ENCODE measurements at places on chromosomes 2 and 18.
A peak's percentile ranks its signal among the peaks of the same experiment; 100 is the strongest.

DNA sequence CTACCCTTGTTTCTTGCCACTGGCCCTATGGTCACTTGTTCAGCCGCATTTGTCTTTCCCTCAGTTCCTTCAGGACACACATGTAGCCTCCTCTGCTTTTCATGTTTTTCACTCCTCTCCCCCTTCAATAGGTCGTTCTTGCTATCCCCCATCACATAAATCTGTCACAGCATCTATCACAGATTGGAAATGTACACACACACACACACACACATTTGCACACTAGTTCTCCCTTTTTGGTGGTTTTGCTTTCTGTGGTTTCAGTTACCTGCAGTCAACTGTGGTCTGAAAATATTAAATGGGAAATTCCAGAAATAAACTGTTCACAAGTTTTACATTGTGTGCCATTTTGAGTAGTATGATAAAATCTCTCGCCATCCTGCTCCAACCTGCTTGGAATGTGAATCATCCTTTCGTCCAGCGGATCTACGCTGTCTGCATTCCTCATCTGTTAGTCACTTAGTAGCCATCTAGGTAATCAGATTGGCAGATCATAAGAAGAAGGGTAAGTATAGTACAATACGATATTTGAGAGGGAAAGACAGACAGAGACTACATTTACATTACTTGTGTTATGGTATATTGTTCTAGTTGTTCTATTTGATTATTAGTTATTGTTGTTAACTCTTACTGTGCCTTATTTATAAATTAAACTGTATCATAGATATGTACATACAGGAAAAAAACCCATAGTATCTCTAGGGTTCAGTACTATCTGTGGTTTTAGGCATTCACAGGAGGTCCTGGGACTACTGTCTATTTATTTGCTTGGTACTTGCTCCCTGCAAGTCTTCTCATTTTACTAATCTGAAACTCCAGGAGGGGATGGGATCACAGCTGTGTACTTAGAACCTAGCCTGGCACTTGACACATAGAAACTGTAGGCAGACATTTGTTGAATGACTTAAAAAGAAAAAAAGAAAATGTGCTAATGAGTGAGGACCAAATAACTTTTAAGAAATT is 86.1 kb upstream of the PNPT1 start:
- peak overlapping the region; percentile 47 for H3K27ac ChIP-seq
- no peaks in the 10 kb centered on the region for H3K36me3 ChIP-seq
- H3K4me3 ChIP-seq, result no peak overlapping the region
- H3K4me1 ChIP-seq, result peaks cover 14% of the 10 kb centered on the region

DNA sequence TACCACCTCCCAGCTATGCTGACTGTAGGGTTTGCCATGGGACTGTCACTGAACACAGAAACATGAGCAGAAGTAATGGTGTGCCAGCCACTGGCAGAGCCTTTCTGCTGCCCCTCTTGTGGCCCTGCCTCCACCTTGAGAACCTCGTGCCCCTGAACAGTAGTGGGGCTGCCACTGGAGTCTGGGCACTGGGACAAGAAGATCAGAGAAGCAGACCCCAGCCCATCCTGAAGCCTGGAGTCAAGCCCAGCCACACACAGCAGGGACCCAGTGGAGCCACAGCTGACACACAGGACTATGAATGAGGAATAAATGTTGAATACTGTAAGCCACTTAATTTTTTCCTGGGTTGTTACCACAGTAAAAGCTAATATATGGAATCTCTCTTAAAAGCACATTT is 159.6 kb downstream of the NCKAP5 start:
- H3K27me3 ChIP-seq, result no peaks in the 10 kb centered on the region
- H3K27ac ChIP-seq, result no peak overlapping the region
- peaks cover 7% of the 10 kb centered on the region for H3K4me1 ChIP-seq
- H3K36me3 ChIP-seq, result no peaks in the 10 kb centered on the region

DNA sequence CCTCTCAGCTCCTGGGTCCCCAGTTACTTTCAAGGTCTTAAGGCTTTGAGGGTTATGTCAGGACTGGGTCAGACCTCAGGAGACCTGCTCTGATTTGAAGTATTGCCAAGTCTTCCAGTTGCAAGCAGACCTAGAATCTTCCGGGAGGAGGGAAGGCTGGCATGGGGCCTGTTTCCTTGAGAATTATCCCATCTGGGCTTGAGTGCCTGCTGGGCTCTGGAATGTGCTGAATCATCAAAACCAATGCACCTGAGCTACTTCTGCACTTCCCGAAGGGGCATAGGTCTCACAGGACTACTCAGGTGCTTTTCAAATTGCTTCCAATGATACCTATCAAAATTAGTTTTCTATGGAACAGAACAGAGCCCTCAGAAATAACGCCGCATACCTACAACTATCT is 327.3 kb downstream of the XIRP2 start:
- no peak overlapping the region for H3K4me3 ChIP-seq
- no peak for DNase-seq
- H3K27ac ChIP-seq, result no peak overlapping the region
- no peaks in the 10 kb centered on the region for H3K36me3 ChIP-seq
- no peaks in the 10 kb centered on the region for H3K27me3 ChIP-seq

- peaks cover 23% of the 10 kb centered on the region for H3K4me1 ChIP-seq
- peak; percentile 47 for DNase-seq
- peaks cover 36% of the 10 kb centered on the region for H3K36me3 ChIP-seq
- H3K27ac ChIP-seq, result peak overlapping the region; percentile 63
- no peaks in the 10 kb centered on the region for H3K27me3 ChIP-seq
Observed at GRCh38 chr2:216665242-216665641, 30.1 kb downstream of the IGFBP5 start.

- no peaks in the 10 kb centered on the region for H3K36me3 ChIP-seq
- H3K4me1 ChIP-seq, result peaks cover 27% of the 10 kb centered on the region
- no peak overlapping the region for H3K4me3 ChIP-seq
Observed at GRCh38 chr2:201987426-201987825, 46.2 kb upstream of the FZD7 start.

DNA sequence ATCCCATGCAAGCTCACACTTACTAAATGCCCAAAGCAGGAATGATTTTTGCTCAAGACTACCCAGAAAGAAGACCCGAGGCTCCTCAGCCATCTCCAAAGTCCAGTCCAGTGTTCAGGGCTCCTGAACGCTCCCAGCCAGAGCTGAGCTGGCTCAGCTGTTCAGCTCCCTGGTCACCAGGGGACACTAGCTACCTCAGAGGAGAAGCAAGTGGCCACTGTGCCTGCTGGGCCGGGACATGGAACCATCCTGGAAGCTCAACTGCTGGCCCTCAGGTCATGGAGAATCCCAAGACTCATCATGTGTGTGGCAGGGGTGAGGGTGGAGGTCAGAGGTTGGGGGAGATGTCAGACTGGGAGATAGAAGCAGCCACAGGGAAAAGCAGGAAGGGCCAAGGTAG is 89.0 kb downstream of the GALNT14 start:
- H3K4me1 ChIP-seq, result peaks cover 4% of the 10 kb centered on the region
- no peak for DNase-seq
- no peak overlapping the region for H3K27ac ChIP-seq
- H3K27me3 ChIP-seq, result no peaks in the 10 kb centered on the region
- H3K36me3 ChIP-seq, result no peaks in the 10 kb centered on the region

DNA sequence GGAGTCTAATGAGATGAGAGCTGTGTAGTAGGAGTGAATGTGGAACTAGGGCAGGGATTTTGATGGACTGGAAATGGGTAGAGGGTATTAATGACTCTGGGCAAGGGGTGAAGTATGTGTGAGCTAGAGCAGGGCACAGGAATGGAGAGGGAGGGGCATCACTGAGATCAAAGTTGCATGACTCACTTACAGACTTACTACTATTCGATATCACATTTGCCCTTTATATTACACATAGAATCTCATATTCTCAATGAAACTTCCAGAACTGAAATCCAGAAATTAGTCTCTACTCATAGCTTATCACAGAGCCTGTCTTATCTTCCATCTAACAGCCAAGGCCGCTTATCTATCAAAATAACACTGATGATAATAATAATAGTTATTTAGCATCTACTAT is 20.0 kb upstream of the ITGB6 start:
- H3K36me3 ChIP-seq, result no peaks in the 10 kb centered on the region
- H3K27ac ChIP-seq, result 0 out of 2 replicates have a peak overlapping the region, but pooled peaks have one; percentile 25
- DNase-seq, result no peak

DNA sequence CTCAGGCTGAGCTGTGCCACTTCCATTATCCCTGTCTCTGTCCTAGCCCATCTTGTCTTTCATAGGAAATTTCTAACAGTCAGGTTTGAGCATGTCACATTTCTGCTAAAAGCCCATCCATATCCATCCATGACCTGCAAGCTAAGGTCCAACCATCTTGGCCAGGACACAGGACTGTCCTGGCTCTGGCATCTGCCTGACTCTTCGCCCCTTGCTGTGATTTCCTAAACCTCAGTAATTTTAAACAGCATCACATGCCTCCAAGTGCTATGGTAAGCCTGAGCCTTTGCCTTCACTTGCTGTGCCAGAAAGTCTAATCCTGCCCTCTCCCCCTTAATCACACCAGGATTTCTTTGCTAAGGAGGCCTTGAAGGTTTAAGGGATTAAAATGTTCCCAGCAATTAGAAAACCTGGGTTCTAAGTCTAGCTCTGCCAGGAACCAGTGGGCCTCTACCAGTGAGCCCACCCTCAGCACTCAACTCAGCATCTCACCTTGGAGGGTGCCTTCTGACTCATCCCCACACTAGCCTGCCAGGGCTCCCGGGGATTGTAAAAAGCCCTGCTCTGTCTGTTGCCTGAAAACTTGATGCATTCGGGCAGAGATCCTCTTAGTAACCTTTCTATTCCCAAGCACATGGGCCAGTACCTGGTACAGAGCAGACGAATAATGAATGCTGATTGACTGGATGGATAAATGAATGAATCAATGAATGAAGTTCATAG is 411.0 kb downstream of the LRATD1 start:
- H3K4me3 ChIP-seq, result no peak overlapping the region
- H3K27me3 ChIP-seq, result no peaks in the 10 kb centered on the region
- H3K4me1 ChIP-seq, result peaks cover 3% of the 10 kb centered on the region
- DNase-seq, result no peak

DNA sequence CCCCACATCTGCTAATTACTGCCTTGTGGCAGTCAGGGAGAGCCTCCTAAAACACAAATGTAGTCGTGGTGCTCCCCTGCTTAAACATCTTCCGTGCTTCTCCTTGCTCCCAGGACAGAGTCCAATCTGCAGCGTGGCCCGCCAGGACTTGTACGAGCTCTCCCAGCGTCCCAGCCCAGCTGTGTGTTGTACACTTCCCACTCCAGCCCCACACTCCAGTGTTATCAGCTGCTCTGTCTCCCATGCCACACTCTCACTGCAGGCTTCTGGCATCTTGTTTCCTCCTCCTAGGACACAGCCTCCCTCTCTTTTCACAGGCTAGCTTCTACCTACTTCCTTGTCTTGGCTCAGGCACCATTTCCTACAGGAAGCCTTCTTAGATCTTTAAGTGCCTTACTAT is 199.4 kb downstream of the ALPK2 start:
- H3K27ac ChIP-seq, result no peak overlapping the region
- H3K4me3 ChIP-seq, result no peak overlapping the region
- H3K4me1 ChIP-seq, result peaks cover 4% of the 10 kb centered on the region

DNA sequence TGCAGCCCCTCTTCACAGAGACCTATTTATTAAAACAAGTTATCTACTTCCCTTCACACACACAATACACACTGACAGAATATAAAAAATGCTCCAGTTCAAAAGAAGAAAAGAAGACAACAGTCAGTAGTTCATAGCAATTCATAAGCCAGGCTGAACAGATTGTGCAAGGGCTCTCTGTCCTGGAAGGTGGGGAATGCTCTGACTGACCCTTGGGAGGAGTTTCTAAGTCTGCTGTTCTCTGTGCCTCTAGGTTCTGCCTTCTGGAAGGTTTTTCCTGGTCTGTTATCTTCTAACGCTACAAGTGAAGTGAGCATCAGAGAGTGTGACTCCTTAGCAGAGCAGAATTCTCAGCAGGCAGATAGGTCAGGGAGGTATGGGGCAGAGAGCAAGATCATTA is 35.7 kb downstream of the SP3 start:
- no peaks in the 10 kb centered on the region for H3K4me1 ChIP-seq
- no peak for DNase-seq
- H3K4me3 ChIP-seq, result no peak overlapping the region
- H3K36me3 ChIP-seq, result peaks cover 38% of the 10 kb centered on the region
- no peak overlapping the region for H3K27ac ChIP-seq

DNA sequence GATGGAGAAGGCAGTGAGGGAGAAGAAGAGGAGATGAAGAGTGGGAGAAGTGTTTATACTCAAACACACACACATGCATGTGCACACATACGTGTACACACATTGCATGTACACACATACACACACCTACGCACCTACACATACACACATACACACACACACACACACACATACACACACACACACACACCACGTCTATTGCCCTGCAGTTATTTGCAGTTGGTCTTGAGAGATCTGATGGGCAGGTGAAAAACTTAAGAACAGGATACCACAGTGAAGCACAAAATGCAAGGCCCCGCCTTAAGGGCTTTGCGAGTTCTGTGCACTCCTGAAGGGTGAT is 190.2 kb downstream of the MYCN start:
- H3K27ac ChIP-seq, result no peak overlapping the region
- no peaks in the 10 kb centered on the region for H3K36me3 ChIP-seq
- no peak for DNase-seq
- H3K4me1 ChIP-seq, result peaks cover 5% of the 10 kb centered on the region
- no peaks in the 10 kb centered on the region for H3K27me3 ChIP-seq

- peaks cover 3% of the 10 kb centered on the region for H3K4me1 ChIP-seq
- DNase-seq, result no peak
- H3K27ac ChIP-seq, result no peak overlapping the region
- H3K36me3 ChIP-seq, result no peaks in the 10 kb centered on the region
Observed at GRCh38 chr2:100248971-100249370, 73.3 kb downstream of the LONRF2 start.

DNA sequence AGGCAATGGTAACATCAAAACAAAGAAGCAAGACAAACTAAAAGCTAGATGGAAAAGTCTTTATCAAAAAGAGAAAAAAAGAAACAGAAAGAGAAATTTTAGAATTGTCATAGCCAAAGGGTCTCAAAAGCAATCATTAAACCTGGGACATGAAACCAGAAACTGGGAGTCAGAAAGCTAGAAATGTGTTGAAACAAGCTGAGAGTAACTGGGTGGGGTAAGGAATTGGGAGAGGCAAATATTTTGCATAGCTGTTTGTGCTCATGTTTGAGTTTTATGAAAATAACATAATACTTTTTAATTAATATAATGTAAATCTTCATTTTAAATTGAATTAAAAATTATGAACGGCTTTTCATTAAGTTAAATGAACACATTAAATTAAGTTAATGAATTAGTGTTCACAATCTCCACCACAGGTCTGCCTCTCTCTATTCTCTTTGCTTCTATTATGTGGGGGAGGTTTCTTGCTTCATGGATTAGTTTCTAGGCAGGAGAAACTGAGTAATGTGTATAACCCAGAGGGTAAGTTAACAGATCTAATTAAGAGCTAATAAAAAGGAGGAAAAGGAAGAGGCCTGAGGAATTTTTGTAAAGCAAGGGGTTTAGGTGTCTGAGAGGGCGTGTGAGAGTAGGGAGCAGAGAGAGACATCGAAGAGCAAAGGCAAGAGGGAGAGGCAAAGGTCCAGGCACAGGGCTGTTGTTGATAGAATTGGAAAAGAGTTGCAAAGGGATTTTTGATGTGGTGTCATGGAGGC is 20.0 kb upstream of the SERPINB2 start:
- H3K4me3 ChIP-seq, result no peak overlapping the region
- no peaks in the 10 kb centered on the region for H3K27me3 ChIP-seq
- no peak for DNase-seq
- H3K4me1 ChIP-seq, result no peaks in the 10 kb centered on the region
